Stimulated activated CD4-positive, alpha-beta T cell treated with anti-CD3 and anti-CD28 coated beads, Interleukin-1b, Interleukin-23, amount 100 ng/mL, for 1 hour (primary cell): ENCODE measurements at places on chromosomes 16 and 17.

DNA sequence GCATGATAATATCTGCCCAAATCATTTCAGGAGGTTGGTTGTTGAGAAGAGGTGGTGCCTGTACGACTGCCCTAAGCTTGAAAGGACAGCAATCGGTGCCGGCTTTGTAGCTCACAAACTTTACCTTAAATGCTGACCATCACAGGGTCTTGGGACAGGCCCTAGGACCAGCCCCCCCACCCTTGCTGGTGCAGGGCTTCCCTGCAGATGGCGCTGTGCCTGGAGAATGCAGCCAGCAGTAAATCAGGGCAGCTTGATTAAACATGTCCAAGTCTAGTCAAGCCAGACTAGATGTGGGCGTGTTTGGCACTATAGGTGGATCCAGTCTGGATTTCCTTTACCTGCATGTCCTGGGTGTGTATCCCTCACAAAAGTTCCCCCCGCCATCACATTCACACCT lies 135.5 kb upstream of the CRHR1 start:
- DNase-seq = no peak

DNA sequence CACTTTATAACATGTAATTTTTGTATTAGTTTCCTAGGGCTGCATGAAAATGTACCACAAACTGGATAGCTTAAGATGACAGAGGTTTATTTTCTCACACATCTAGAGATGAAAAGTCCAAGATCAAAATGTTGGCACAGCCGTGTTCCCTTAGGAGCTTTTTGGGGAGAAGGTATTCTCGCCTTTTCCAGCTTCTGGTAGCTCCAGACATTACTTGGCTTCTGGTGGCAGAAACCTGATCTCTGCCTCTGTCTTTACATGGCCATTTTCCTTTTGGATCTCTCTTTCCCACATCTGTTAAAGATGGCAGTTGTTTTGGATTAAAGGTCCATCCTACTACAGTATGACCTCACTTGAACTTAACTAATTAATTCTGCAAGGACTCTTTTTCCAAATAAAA lies 885.7 kb upstream of the CDH8 start:
- no peak for DNase-seq

DNA sequence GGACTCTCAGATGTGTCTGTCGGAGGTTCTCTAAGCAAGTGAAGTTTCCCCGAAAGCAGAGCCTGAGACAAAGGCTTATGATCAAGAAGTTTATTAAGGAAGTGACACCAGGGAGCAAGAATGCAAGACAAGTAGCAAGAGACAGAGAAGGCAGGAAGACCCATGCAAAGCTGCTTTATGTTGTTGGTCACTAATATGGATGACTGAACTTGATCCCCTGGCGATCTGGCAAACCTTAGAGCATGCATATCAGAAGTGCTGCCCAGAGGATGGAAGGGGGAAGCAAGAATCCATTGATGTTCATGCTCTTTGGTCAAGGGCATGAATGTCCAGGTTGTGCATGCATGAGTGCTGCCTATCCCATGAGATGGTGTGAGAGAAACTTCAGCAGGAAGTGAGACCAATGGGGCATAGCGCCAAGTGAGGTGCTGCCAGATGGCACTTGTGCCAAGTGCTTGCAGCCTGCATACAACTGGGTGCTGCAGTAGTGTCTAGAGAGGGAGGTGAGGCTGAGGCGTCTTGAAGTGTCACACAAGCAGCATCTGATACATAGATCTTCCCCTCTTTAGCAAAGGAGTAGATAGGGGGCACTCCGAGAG lies 176.5 kb downstream of the SALL1 start:
- no peak for DNase-seq

- DNase-seq = no peak
These were observed at the start of gene CDH1 for GRCh38 chr16:68737046-68737729. TSS of gene CDH1 (plus strand) at chr16:68737292. CDS start at chr16:68737416, 124 bp downstream.

GRCh38 chr16:86018487-86018886 lies 119.5 kb downstream of the IRF8 start:
- DNase-seq = no peak

DNA sequence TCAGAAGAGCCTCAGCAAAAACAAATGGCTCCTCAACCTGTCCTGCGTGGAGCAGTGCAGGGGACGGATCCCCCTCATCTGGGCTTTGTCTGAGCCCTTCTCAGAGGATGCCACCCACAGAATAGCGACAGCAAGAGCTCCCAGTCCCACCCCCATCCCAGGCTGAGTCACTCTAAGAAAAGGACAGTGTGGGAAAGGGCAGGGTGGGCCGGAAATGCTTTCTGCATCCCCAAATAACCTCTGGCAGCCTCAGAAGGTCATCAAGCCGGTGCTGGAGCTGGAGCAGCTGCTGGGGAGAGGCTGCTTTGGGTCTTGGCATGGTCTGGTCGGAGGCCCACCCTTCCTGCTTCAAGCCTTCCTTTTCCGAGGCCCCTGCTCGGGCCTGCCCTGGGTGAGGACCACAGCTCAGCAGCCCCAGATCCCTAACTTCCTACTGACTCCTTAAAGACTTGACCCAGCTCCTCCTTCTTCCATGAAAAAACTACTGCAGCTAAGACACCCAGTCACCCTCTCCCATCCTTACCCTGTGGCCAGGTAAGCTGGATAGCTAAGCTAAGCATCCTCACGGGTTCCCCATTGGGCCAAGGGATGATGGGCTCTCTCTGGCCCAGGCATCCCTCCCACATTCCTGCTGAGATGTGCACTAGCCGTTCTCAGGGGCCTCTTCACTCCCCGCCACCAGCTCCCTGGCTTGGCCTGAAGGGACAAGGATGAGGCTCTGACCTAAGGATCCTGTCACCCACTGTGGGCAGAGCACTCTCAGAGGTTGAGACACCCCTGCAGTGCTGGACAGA lies 8.7 kb downstream of the SLC12A4 start:
- DNase-seq = no peak

GRCh38 chr16:85860413-85861094 lies 38.4 kb upstream of the IRF8 start:
- no peak for DNase-seq

GRCh38 chr17:32558326-32558955 lies 71.6 kb downstream of the CDK5R1 start:
- DNase-seq = no peak

DNA sequence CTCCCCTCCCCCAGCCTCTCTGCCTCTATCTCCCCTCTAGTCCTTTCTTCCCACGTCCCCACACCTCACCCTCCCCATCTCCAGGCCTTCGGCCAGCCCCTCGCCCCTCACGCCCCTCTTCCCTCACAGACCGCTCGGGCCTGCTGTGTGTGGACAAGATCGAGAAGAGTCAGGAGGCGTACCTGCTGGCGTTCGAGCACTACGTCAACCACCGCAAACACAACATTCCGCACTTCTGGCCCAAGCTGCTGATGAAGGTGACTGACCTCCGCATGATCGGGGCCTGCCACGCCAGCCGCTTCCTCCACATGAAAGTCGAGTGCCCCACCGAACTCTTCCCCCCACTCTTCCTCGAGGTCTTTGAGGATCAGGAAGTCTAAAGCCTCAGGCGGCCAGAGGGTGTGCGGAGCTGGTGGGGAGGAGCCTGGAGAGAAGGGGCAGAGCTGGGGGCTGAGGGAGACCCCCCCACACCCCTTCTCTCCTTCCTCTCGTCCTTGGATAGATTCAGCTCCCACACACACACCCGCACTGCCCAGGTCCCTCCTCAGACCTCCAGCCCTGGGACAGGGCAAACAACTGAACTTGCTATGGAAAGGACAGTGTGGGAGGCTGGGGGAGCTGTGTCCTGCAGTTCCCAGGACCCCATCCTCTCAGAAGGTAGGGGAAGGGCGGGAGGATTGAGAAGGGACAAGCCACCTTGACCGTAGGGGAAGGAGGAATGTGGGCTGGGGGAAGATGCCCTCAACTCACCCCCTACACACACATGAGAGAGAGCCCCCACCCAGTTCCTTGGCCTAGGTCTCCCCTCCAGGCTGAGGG lies 11.1 kb downstream of the NR1D1 start:
- DNase-seq = no peak
